Osteoblast (primary cell): ENCODE measurements at places on chromosomes 13 and 19.
A peak's percentile ranks its signal among the peaks of the same experiment; 100 is the strongest.

- H3K27me3 ChIP-seq = peaks cover 9% of the 10 kb centered on the region
- H3K4me3 ChIP-seq = no peak overlapping the region
- no peaks in the 10 kb centered on the region for H3K4me1 ChIP-seq
- DNase-seq = peak; percentile 32
Measured at GRCh38 chr19:41456342-41456918, 13.5 kb downstream of the ERICH4 start.

DNA sequence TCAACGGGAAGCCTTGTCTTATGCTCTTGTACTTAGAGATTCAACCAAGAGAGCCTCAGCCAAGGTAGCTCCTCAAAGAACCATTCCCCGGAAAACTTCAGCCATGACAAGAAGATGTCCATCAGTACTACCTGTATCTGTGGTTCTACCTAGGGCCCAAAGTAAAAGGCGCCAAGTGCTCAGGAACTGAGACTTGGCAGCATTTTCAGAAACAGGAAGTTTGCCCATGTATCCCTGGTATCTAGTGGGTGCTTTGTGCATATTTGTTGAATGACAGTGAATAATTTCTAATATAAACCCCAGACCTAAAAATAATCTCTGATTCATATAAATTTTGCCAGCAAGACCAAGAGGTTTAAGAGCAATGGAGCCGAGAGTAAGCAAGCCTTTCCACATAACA, 7.2 kb downstream of the FAM216B start:
- H3K4me1 ChIP-seq = no peaks in the 10 kb centered on the region
- DNase-seq = no peak
- no peaks in the 10 kb centered on the region for H3K27me3 ChIP-seq
- no peak overlapping the region for H3K27ac ChIP-seq

DNA sequence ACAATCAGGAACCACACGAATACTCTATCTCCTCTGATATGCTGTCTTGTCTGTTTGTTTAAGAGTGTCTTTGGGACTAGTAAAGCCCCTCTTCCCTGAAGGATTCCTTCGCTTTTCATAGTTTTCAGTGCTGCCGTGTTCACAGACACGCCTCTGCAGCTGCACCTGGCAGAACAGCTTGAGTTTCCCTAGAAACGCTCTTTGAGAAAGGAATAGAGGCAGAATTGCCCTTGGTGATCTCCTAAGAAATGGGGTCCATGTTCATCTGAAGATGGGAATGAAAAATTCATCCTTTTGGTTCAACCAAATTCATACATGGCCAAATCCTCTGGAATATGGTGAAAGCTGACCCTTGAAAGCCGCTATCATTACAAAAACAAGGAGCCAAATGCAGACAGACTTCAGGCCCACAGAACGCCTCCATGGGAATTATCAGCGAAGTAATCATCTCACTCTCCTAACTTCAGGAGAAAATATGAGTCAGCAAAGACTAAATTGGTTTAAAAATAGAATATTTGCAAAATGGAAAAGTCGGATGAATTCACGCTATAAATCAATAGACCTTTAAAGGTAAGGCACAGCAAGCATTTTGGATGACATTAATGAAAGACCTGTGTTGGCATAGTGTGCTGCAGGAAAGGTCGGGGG, 5.5 kb downstream of the SACS start:
- no peaks in the 10 kb centered on the region for H3K27me3 ChIP-seq
- H3K27ac ChIP-seq = peak overlapping the region; percentile 98
- peak; percentile 90 for DNase-seq

DNA sequence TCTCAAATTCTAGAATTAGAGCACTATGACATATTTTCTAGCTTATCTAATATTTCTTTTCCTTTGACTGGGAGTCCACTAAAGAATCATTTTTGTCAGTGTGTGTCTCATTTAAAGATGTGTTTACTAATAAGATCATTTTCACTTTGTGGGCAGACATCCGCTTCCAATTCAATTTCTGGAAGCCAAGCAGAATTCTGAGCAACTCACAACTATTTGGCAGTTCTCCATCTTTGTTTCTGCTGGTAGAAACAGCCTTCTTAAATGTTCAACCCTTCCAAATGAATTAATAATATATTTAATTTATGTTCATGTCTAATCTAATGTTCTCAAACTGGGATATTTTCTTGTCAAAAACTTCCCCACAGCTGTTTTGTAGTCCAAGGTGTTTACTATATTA, 411.8 kb downstream of the KCTD12 start:
- no peaks in the 10 kb centered on the region for H3K36me3 ChIP-seq
- no peaks in the 10 kb centered on the region for H3K4me1 ChIP-seq
- no peak for DNase-seq
- peaks cover 5% of the 10 kb centered on the region for H3K27me3 ChIP-seq

- H3K27ac ChIP-seq = no peak overlapping the region
Measured at GRCh38 chr13:98626298-98626935, 49.5 kb upstream of the STK24 start.

GRCh38 chr13:48492470-48493065, 40.3 kb downstream of the RCBTB2 start:
- DNase-seq = peak; percentile 86
- H3K4me1 ChIP-seq = peaks cover 23% of the 10 kb centered on the region
- peak overlapping the region; percentile 55 for H3K27ac ChIP-seq
